ENCODE measurements at places on chromosomes 16 and 17.

DNA sequence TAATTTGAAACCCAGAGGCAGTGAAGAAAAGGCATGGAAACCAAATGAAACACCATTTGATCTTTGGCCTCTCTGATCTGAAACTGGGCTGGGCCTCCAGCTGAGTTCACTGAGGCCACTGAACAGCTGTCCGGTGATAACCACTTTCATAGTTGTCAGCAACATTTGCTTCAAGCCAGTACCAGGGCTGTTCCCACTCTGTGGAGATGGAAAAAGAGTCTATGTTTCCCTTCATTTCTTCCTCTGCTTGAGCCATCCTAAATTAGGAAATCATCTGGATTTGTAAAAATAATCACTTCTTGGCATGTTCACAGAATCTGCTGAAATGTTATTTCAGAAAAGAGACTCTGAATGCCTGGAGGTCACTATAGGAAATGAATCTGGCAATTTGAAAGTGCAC is 119.3 kb downstream of the STX8 start:
- DNase-seq = no peak

DNA sequence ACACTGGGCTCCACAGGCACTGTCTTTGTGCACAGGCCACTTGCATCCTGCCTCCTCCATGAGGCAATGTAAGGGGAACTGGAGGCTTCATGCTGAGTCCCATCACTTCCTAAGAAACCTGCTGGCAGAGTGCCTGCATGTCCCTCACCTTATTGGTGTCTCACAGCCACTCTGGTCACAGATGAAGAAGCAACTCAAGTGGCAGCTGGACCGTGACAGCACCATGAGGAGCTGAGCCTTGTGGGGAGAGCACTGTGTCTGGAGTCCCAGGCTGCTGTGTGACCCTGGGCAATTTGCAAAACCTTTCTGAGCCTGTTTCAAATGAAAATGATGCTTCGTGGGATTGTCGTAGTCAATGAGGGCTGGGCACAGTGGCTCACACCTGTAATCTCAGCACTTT is 19.5 kb downstream of the ANKRD40 start:
- DNase-seq = no peak

- no peak for DNase-seq
Observed at GRCh38 chr17:7580604-7581575, 1.5 kb downstream of the CD68 start.

DNA sequence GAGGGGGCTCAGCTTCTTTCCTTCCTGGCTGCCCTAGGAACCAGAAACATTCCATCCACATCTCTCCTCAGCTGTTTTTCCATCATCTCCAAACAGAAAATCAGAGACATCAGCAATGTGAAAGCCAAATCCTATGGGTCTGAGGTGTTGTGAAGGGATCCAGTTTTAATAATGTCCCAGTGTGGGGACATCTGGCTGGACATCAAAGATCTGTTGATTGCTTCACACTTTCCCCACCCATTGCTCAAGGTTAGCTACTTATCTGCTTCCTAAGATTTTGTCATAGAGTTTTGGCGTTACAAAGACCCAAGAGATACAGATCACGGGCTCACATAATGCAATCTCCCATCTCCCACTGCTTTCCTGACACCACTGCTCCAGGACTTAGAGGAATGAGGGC is 47.8 kb upstream of the AXIN2 start:
- no peak for DNase-seq

DNA sequence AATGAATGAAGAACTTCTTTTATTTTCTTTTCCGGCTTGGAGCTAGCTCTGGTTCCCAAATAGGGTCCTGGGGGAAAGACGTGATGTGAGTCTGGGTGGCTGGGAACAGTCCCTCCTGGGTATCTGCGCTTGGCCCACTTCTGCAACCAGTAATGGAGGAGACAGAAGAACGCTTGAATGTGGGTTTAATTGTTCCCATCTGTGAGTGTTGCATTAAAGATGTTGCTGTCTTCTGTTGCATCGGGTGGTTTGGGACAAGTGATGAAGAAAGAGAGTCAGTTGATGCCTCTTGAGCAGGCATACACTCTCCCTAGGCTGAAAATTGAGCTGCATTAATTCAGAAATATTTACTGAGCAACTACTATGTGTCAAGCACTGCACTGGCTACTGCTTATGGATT is 511.1 kb downstream of the CDH13 start:
- no peak for DNase-seq

- DNase-seq = no peak
Observed at GRCh38 chr16:23080747-23081146, 68.5 kb downstream of the USP31 start.

DNA sequence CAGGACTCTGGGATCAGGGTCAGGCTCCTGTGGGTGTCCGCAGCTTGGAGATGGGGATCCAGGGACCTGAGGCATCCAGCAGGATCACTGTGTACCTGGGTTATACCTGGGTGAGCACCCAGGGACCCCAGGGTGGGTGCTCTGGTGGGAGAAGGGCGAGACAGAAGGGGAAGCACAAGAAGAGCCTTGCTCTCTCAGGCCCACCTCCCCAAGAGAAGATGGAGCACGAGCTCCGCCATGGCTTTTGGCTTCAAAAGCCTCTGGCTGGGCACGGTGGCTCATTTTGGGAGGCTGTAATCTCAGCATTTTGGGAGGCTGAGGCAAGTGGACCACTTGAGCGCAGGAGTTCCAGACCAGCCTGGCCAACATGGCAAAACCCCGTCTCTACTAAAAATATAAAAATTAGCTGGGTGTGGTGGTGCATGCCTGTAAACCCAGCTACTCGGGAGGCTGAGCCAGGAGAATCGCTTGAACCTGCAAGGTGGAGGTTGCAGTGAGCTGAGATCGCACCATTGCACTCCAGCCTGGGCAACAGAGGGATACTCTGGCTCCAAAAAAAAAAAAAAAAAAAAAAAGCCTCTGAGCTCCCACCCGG is 8.9 kb downstream of the DRC7 start:
- no peak for DNase-seq

- DNase-seq = no peak
Observed at GRCh38 chr16:48099455-48099854, 56.3 kb downstream of the ABCC12 start.

- DNase-seq = no peak
Observed at GRCh38 chr17:4066210-4066609, 76.6 kb downstream of the ZZEF1 start.

DNA sequence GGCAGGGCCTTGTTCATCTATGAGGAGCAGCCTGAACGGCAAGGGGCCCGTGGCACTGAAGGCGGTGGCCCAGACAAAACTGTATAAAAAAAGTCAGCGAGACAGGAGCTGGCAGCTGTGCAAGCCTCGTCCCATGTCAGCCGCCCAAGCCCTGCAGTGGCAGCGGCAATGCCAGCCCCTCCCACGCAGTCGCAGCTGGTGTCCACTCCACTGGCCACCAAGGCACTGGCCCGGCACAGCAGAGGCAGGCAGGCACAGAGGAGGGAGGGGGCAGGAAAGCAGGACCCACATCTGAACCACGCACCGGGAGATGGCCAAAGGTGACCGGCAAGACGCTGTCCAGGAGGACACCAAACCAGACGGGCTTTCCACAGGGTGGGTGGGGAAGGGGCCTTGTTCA is 15.9 kb upstream of the C16orf95 start:
- DNase-seq = no peak

DNA sequence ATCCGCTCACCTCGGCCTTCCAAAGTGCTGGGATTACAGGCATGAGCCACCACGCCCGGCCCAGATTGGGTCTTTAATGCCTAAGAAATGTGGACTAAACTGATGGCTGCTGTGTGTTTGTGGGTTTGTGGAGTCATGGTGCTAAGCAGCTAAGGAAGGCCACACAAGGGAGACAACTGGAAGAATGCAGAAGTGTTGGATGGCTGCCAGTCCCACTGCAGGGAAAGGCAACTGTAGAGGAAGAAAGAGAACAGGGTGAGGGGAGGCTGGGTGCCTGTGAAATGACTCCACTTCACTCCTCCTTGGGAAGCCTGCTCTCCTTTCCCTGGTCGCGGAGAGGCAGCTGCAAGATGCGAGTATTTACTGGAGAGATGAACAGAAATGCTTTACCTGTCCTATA is 23.5 kb upstream of the SIAH1 start:
- DNase-seq = no peak

GRCh38 chr16:57504001-57504400 is 17.7 kb upstream of the DOK4 start:
- no peak for DNase-seq

DNA sequence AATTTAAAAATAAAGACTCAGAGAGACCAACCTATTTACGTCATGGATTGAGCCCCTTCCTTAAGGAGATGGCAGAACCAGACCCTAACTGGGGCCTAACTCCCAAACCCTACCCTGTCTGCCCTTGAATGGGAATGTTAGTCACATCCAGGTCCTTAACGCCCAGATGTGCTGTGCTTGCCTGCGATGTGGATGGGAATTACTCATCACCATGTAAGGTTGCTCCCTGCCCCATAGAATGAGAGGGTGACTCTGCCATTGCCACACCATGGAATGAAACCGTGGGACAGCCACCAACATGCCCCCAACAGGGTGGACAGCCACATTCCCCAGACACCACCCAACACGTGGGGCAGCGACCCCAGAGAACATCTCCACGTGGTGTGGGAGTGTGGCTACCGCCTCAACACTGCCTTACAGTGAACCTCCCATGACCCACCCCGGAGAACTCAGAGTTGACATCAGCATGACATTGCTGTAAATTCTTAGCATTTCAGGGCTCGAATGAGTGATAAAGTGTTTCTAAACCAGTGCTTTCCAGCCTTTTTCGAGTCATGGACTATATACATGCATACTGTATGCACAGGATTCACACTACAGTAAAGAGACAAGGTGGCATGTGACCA is 31.8 kb downstream of the SCNN1B start:
- no peak for DNase-seq

DNA sequence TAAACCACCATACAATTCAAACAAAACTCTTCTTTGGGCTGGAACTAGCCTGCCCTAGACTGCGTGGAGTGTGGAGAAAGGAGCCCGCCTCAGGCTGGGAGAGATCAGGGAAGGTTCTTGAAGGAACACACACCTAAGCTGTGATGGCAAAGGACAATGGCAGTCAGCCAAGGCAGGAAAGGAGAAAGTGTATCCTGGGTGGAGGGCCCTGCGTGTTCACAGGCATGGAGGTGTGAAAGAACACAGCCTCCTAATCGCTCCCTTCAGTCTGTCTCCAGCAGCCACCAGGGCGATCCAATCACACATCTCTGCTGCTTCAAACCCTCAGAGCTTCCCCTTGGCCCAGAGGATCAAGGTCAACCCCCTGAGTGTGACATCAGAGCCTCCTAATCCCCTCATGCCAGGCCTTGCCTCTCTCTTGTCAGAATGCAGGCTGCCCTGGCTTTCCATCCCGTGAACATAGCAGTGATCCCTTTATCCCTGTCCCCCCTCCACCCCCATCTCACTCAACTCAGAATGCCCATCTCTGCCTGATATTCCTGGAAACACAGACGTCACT is 173.0 kb downstream of the KATNIP start:
- DNase-seq = no peak

GRCh38 chr17:73378974-73379470 is 67.2 kb upstream of the CDC42EP4 start:
- no peak for DNase-seq

GRCh38 chr16:85357924-85358505 is 245.7 kb upstream of the CIBAR2 start:
- no peak for DNase-seq

DNA sequence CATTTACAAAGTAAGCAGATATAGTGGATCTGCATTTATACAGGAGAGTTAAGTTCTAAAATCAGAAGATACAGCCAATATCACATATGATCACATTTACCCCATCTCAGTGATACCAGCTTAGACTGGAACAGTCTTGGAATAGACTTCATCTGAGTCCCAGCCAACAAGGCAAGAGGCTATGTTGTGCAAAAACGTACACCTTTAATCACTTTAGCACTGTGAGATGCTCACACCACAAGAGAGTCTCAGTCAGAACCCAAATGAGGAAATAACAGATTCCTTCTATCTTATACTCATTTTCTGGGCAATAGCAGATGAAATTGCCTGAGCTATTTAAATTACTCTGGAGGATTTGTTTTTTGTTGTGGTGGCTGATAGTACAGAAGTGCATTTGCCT is 145.6 kb downstream of the ANKFN1 start:
- DNase-seq = no peak

GRCh38 chr17:78120971-78121800 is 7.4 kb downstream of the TMC6 start:
- DNase-seq = peak; percentile 42

- DNase-seq = no peak
Observed at GRCh38 chr16:54938212-54939028, 7.8 kb downstream of the IRX5 start.

GRCh38 chr17:7561589-7562207 is at the start of gene SENP3:
TSS of gene SENP3 (plus strand) at chr17:7561919. CDS start at chr17:7563077, 1,158 bp downstream.
- DNase-seq = peak; percentile 89

GRCh38 chr16:27225536-27226360 is 22.4 kb downstream of the KDM8 start:
- DNase-seq = no peak

DNA sequence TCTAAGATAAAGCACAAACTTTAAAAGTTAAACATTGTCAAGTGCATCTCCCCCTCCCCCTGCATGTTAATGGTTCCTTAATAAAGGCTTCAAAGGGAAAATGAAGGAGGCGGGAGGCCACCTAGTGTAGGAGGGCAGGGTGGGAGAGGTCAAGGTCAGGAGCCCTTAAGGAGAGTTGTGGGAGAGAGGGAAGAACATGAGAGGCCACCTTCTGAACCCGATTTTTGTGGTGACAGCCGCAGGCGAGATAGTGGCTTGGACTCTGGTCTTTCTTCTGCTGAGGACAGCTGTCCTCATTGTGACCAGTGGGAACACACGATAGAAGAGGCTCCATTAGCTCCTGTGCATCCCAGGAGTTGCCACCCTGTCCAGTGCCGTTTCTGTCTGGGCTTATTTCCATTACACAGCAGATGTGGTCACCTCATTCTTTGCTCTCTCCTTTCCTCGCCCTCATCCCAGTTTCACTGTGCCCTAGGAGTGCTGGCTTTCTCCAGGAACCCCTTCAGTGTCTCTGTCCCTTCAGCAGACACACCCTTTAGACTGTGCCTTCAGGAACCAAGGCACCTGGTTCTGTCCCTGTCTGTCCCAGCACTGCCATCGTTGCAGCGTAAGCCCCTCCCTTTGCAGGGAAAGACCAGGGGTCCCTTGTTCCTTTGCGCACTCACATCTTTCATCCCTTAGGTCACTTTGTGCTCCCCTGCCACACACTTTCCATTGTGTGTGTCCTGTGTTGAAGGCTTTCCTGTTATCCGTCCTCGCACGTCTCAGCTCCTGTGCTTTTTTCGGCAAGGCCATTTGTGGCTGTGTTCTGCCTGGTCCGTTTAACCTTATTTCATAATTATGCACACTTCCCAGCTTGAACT is 7.5 kb downstream of the SEC14L1 start:
- DNase-seq = no peak

DNA sequence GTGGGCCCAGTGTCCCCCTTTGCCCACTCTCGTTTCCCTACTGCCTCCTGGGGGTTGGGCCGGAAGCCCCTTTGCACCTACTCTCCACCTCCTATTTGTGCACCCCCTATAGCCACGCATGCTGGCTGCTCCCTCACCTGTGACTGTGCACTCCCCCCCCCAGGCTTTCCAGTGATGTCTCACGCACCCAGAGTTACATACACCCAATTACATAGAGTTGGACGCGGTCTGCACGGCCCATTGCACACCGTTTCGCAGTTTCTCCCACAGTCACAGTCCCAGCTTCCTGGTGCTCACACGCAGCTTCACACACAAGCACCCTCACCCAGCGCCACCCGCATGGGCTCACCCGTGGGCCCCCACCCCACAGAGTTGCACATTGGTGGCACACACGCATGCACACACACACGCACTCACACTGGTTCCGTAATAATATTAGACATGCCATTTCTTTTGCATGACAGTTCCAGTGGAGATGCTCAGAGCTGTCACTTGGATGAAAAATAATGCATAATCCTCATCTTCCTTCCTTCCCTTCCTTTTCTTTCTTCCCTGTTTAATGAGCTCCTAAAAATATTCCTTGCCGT is 21.5 kb upstream of the C1QL1 start:
- DNase-seq = no peak

Data from T-helper 2 cell (primary cell).